ENCODE measurements at places on chromosomes 3 and 15.
A peak's percentile ranks its signal among the peaks of the same experiment; 100 is the strongest.

- DNase-seq: no peak
Observed at GRCh38 chr3:156176048-156176447, 55.7 kb downstream of the KCNAB1 start.

- no peak for DNase-seq
Observed at GRCh38 chr3:43693594-43693993, 2.9 kb downstream of the ABHD5 start.

DNA sequence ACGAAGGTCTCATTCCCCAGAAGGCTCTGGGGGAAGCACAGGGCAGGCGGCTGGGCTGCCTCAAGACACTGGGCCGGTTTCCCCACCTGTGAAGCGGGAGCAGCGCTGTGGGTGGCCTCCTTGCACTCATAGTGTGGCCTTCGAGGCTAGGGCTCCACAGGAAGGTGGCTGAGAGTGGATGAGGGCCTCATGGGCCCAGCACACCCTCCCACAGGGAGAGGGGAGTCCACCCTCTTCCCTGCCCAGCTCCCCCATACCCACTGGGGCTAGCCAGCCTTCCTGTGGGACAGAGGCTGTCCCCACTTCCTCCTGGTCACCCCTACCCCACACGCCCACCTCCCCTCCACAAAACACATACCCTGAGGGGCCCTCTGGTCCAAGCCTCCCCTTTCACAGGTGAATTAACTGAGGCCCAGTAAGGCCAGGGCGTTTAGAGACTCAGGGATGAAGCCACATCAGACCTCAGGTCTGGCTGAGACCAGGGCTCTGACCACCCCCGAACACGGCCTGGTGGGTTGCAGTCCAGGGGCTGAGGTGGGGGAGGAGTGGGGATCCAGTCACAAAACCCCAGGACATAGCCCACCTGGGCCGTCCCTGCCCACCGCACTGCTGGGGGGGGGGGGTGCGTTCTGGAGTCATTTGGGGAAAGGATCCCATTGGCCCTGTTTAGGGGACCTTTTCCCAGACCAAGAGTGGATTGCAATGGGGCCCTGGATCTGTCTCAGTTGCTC lies 1.1 kb downstream of the ANPEP start:
- no peak for DNase-seq

DNA sequence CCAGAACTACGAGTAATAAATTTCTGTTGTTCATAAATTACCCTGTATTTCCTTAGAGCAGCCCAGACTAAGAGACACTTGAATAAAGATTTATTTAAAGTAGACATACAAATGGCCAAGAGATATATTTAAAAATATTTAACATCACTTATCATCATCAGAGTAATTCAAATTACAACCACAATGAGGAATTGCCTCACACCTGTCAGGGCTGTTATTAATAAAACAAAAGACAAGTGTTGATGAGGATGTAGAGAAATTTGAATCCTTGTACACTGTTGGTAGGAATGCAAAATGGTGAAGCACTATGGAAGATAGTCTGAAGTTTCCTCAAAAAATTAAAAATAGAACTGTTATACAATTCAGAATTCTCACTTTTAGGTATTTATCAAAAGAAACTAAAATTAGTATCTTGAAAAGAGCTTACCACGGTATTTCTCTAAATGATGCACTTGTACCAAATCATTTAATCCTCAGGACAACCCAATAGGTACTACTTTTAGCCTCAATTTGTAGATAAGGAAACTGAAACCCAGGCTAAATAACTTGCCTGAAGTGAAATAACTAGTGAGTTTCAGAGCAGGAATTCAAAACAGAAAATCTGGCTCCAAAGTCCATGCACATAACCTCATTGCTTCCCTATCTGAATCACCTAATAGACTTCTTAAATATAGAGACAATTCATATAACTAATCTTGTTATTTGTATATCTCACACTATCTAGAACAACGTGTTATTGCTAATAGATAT lies 69.4 kb downstream of the ZBTB20 start:
- DNase-seq: no peak

DNA sequence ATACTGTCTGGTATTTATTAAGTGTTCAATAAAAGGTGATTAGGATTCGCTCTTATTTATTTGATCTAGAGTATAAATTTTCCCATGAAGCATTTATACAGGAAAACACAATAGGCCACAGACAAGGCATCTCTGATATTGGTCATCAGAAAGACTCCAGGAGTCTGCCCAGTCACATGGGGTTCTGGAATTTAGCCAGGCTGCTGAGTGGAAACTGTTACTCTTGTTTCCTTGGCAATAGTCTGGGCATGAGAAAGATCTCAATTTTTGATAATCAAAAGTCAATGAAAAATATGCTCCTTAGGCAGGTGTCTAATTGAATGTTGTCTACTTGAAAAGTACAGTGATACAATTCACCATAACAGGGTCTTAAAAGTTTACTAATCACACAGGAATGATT lies 161.2 kb downstream of the FRMD5 start:
- no peak for DNase-seq

DNA sequence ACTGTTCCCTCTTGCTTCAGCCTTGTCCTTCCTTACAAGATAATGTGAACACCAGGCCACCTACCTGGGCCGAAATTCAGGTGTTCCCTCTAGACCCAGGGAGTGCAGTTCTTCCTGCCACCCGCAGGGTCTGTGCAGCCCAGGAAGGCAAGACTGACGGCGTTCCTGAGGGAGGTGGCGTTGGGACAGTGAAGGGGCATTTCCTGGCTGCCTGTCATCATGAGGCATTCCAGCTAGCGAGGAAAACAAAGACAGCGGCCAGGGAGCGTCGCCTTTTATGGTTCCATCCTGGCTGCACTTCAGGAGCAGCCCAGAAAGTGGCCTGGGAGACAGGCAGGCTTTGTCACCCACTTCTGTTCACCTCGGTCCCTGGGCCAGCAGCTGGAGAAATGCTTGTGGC lies 84.8 kb upstream of the WNT5A start:
- no peak for DNase-seq

DNA sequence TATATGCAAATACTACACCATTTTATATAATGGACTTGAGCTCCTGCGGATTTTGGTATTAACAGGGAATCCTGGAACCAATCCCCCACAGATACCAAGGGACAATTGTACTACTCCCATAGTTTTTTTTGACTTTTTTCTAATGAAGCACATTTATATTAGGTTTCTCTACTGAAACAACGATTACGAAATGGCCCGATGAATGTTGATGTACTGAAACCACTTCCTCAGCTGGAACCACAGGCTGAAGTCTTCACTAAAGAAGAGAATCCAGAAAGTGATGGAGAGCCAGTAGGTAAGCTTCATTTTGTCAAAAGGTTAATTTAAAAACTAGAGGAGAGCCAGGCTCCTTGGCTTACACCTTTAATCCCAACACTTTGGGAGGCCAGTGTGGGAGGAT lies 121.5 kb upstream of the LRRFIP2 start:
- DNase-seq: no peak

DNA sequence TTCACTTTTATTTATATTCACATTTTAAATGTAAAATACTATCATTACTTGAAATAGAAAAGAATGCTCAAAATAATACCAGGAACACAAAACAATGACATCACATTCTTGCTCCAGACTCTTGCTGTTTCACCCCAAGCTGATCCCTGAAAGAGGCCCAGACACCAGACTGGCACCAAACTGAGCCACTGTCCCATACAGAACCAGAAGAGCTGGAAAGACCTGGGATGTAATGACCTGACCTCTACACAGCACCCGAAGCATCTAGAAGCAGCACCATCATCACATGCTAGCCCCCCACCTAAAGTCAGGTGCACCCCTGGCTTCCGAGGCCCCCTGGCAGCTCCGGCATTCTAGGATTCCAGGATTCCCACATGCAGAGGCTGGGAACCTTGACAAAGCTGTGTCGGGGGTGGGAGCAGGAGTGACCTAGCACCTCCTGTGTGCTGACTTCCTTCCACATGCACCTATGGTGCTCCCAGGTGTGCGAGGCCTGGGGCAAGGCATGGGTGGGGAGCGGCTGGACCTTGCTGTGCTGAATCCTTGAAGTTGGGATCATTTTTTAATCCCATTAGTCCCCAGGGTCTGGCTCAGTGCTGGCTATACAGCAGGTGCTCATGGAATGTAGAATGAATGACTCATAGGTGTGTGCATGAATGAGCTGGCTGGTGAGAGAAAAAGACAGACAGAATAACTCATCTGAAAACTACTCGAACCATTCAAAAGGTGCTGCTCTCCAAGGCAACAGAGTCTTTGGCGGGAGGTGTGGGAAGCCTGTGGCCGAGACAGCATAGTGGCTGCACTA lies 144.7 kb upstream of the IQSEC1 start:
- no peak for DNase-seq

- DNase-seq: peak; percentile 52
Observed at GRCh38 chr15:65077981-65078352, 1.4 kb downstream of the KBTBD13 start.

DNA sequence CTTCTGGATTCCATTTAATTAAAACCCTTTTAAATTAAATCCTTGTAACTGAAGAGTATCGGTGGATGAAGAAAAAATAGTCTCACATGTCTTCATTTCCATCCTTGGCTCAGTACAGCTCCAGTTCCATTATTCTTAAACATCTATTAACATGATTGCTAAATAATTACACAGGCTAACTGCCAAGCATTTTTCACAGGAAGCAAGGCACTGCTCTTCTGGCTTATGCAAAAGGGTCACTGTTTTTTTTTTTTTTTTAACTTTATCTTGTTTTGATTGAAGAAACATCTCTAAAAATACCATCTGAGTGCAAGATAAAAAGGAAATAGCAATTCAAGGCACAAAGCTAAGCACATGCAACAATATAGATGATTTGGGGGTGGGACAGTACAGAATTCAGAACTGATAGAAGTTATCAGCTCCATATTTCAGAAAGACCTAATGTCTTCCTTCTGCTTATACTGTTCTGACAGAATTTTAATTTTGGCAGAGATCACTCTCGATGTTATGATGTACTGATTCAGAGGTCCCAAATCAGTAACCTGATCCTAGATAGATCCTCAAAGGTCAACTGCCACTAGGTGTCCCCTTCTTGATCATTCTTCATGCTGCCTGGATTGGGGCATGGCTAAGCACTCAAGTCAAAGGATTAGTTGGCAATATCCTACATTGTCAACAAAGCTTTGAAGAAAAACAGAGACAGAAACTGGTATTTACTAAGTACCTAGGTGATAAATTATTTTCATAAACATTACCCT lies 57.8 kb upstream of the ACTC1 start:
- DNase-seq: no peak

- DNase-seq: peak; percentile 41
Observed at GRCh38 chr15:65832549-65833364, 36.5 kb upstream of the RAB11A start.

DNA sequence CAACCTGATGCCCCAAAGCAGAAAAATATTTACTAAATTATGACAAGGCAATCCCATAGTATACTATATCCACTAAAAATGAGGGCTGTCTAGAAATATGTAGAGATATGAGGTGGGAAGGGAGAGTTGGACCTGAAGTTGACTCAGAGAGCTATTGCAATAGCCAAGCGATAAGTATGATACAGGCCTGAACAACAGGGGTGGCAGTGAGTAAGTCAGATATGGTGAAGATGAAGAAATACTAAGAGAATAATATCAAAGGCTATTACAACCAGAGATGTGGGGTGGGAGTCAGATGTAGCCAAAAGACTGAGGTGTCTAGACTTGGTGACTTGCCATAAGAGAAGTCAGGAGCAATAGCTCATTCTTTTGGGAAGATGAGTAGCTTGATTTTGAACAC lies 9.2 kb downstream of the HSPBAP1 start:
- DNase-seq: no peak

DNA sequence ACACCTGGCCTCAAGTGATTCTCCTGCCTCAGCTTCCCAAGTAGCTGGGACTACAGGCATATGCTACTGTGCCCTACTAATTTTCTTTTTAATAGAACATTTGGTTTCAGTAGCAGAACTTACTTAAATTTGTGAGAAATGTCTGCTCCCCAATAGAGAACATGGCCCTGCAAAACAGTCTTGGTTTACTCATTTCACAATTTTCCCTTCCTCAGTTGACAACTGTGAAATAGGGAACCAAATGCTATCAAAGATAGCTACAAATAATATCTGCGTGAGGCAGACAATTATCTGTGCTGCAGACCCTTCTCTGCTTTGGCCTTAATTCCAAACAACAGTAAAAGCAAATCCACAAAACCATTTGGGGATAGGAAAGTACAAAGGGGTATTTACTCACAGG lies 22.6 kb downstream of the METTL6 start:
- no peak for DNase-seq

- peak; percentile 52 for DNase-seq
Observed at GRCh38 chr3:186930143-186930640, at the start of gene ST6GAL1. ST6GAL1 (plus strand) TSS chr3:186930526; CDS start chr3:187042704, 112,178 bp downstream.

DNA sequence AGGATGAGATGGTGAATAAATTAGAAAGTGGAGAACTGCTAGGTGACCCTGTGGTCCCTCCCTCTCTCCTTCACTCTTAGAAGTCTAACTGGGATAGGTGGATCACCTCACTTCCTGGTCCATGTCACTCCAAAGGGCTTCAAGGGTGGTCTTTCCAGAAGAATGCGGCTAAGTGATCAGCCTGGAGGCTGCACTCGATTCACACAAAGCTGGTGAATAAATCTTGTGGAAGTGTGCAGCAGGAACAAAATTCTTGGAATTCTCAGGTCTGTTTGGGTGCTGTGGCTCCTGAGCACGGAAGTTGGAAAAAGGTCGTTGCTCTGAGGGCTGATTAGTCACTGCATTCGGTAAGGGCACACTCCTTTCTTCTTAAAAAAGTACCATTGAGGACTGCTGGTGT lies 46.3 kb downstream of the GASK1A start:
- no peak for DNase-seq

DNA sequence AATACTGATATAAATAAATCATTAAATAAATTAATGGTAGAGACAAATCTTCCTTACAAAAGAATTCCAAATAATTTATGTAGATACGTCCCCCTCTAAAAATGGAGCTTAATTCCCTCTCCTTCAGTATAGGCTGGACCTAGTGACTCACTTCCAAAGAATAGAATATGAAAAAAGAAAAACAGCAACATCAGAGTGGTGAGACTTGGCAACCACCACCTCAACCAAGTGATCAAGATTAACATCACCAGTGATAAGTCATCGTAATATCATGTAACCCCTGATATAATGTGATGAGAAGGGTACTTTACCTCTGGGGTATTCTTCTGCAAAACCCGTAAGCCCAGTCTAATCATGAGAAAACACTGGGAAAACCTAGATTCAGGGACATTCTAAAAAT lies 13.4 kb downstream of the GOLGB1 start:
- no peak for DNase-seq

GRCh38 chr15:97545799-97546198 lies 414.7 kb upstream of the ARRDC4 start:
- DNase-seq: no peak

GRCh38 chr15:98690272-98690950 lies 42.1 kb downstream of the IGF1R start:
- no peak for DNase-seq

GRCh38 chr3:54020436-54020835 lies 101.9 kb upstream of the CACNA2D3 start:
- DNase-seq: no peak

- DNase-seq: no peak
Observed at GRCh38 chr3:126858887-126859286, 124.0 kb upstream of the PLXNA1 start.

- no peak for DNase-seq
Observed at GRCh38 chr15:71379893-71380292, 264.6 kb downstream of the THSD4 start.
